ENCODE measurements at places on chromosomes 6 and 20.

DNA sequence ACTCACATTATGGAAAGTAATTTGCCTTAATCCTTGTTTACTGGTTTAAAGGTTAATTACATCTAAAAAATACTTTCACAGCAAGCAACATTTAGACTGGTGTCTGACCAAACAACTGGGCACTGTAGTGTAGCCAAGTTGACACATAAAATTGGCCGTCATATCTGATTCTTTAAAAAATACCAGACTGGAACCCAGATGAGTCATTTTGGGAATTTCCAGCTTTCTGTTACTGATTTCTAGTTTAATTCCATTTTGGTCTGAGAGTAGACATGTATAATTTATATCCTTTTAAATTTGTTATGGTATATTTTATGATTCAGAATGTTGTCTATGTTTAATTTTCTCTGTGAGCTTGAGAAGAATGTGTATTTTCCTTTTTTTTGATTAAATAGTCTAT is 44.1 kb downstream of the SCP2D1 start:
- no peak for ATAC-seq

DNA sequence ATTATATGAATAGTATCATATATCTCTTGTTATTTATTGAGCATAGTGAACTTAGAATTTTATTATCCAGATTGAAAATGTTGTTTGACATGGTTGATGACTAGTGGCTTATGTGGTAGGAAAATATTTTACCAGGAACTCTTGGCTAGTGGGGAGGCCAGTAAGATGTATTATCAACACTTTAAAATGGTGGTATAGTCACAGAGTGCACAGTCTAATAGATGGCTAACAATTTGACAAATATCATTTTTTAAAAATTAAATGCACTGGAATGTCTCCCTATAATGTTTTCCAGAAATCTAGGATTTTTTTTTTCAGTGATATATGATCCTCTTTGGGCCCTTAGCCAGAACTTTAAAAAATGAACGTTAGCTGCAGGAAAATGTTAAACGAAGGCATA is 26.9 kb upstream of the EYA4 start:
- ATAC-seq: no peak

DNA sequence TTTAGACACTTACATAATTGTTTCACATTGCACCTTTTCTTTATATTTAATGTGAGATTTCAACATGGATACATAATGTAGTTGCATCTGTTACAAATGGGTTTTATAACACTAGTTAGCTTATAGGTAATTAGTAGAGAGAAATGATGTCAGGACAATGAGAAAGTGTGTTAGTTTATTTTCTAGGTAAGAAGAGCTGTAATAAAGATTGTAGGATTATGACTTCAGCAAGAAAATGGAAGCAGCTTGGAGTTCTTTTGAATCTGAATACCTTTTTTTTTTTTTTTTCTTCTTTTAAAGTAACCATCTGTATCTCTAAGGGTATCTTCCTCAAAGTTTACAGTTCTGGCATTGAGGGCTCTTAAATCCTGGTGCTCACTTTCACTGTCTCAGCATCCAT is 35.3 kb downstream of the CD2AP start:
- ATAC-seq: no peak

- peak; percentile 44 for ATAC-seq
Observed at GRCh38 chr20:53579581-53580375, 13.9 kb downstream of the ZNF217 start.

DNA sequence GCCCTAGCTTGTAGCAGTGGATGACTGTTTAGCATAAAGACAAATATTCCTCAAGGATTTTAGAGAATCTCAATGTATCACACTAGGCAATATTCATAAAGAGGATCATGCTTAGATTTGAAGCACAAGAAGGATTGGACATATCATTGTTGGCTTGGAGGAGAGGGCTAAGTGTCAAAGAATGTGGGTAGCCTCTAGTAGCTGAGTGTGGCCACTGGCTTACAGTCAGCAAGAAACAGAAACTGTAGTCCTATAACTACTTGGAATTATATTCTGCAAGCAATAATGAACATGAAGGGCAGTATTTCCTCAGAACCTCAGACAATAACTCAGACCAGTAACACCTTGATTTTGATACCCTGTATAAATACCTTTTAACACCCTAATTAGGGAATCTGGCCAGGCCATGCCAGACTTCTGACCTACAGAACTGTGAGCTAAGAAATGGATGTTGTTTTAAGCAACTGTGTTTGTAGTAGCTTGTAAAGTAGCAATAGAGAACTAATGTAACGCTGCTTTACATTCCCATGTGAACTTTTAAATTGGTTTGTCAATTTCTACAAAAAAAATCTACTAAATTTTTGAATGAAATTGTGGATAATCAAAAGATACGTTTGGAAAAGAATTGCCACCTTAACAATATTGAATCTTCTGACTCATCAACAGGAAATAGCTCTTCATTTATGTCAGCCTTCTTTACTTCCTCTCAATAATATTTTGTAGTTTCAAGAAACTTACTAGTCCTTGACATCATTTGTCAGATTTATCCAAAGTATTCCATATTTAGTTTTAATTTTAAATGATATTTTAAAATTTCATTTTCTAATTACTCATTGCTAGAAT is 65.2 kb upstream of the RSPO3 start:
- ATAC-seq: no peak

- no peak for ATAC-seq
Observed at GRCh38 chr20:3630429-3630828, 32.8 kb downstream of the GFRA4 start.

GRCh38 chr6:7535498-7535897 is 6.0 kb upstream of the DSP start:
- no peak for ATAC-seq

All from gastroesophageal sphincter (tissue), 4 donors.